ENCODE measurements at places on chromosomes 5 and 9.

DNA sequence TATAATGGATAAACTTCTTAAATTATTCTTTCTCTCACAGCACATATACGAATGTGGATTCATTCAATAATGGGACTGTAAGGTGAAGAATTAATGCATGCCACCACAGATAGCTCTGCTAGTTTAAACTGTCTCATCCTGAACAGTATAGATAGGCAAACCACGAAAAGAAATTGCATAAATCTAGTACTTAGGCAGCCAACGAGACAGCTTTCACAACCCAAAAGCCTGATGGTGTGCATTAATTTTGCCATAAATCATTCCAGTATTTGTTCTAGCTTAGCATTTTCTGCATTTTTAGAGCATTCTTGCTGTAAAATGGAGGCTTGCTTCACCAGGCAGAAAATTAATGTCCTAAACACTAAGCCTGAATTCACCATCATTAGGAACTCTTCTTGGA is 834.2 kb upstream of the DMAC1 start:
- no peak for DNase-seq

GRCh38 chr5:73450672-73451223 is 2.2 kb upstream of the FOXD1 start:
- no peak for DNase-seq

GRCh38 chr5:58543723-58544122 is 39.2 kb upstream of the RAB3C start:
- DNase-seq = no peak

DNA sequence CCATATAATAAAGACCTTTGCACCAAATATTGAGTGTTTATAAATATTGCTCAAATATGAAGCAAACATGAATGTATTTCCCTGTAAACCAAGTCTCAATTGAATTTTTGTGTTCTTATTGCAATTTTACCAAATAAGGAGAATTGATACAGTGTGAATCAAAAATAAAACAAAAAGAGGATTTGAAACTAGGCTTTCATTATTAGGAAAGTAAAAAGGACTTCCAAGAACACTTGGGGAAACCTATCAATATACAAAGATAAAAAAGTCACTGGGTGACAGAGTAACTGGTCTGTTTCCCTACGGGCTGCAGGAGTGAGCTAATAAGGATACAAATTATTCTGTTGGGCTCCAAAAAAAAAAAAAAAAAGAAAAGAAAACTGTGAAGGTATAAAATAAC is 44.8 kb upstream of the SNX2 start:
- DNase-seq = no peak

DNA sequence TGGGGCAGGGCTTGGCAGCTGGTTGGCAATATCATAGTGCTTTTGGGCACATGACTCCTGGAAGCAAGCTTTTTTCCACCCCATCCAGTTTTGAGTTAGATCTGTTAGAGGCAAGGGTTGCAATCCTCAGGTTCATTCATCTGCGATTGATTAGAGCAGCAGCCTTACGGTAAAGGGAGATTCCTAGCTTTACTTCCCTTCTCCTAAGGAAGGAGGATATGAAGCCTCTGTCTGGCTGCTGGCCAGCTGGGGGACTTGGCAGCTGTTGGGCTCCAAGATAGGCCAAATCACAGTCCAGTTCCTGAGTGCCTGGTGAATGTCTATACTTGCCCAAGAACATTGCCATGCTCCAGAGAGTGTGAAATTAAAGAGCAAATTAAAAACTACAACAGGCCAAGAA is 113.4 kb upstream of the CCNH start:
- DNase-seq = no peak

DNA sequence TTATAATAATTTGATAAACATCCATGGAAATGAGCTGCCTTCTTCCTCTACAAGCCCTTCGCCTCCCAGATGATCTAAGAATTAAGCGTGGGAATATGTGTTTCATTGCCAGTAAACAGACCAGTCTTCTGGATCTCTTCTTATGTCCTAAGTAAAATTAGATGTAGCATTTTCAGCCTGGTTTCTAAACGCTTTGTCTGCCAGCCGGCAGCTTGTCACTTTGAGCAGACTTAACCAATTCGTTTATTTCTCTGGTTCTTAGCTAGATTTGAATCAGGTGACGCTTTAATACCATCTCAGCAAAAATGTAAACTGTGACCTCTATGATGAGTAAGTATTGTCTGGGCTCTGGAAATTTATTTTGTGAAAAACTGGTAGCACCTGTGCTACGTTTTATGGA is 380.6 kb upstream of the NUDT12 start:
- DNase-seq = no peak

GRCh38 chr9:32741706-32742105 is 41.6 kb upstream of the TMEM215 start:
- no peak for DNase-seq

DNA sequence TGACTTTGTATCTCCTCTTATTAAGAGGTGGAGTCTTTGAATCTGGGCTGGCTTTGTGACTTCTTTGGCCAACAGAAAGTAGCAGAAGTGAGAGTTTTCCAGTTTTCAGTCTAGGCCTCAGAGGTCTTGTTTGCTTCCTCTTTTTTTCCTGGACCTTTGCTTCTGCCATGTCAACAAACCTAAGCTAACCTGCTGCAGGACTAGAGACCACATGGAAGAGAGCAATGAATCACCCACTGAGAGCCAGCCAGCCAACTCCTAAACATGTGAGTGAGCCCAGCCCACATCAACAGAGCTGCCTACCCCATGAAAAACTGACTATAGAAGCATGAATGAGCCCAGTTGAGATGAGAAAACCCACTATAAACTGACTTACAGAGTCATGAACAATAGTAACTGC is 29.9 kb downstream of the MRPL22 start:
- DNase-seq = peak; percentile 31

DNA sequence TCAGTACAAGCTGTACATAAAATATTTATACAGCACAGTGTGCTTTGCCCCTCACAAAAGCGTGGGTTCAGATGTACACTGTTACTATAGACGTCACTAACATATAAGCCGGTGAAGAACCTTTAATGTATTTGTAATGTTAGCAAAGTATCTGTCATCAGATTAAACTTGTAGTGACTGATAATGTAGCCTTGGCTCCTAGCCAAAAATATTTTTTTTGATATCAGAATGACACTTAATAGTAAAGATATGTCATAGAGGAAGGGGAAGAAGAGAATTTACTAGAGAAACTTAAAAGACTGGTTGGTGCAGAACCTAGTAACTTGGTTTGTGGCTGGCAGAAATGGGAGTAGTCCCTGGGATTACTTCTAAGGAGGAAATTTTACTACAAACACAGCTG is 258.7 kb upstream of the DMRT1 start:
- no peak for DNase-seq

- DNase-seq = no peak
These were observed 340.3 kb upstream of the NUDT12 start for GRCh38 chr5:103902893-103903292.

DNA sequence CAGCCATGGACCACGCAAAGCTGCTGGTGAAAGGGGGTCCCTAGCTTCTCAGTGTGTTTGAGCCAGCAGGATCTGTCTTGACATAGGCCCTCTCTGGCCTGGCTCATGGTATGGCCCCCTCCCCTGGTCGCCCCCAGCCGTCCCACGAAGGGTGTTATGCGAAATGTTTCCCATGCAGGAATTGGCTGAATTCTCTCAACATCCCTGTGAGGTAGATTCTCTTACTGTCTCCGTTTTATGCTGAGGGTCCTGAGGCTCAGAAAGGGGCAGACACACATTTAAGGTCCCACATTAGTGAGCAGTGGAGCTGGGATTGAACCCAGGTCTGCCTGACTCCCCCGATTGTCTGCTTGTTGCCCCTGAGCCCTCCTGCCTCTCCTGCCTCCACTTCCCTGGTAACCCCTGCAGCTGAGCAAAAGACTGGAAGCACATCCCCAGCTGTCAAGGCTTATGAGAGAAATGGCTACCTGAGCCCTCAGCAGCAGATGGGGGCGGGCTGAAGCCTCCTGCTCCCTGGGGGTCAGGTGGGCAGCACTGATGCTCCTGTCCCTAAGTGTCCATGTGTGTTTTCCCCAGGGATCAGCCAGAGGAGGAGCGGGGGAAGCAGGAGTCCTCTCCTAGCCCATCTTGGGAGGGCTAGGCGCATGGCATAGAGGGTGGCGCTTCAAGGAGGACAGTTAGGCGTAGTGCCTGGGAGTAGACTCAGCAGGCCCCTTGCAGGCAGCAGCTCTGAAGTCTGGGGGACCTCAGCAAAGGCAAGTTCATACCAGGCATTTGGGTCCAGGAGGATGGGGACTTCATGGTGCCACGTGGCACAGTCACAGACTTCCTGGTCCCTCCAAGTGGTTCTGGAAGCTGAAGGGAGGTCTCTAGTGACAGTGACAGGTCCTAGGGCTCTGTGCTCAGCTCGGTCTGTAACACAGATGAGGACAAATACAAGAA is 49.0 kb upstream of the GARNL3 start:
- no peak for DNase-seq

GRCh38 chr5:97000391-97000790 is 64.5 kb downstream of the LNPEP start:
- DNase-seq = no peak

DNA sequence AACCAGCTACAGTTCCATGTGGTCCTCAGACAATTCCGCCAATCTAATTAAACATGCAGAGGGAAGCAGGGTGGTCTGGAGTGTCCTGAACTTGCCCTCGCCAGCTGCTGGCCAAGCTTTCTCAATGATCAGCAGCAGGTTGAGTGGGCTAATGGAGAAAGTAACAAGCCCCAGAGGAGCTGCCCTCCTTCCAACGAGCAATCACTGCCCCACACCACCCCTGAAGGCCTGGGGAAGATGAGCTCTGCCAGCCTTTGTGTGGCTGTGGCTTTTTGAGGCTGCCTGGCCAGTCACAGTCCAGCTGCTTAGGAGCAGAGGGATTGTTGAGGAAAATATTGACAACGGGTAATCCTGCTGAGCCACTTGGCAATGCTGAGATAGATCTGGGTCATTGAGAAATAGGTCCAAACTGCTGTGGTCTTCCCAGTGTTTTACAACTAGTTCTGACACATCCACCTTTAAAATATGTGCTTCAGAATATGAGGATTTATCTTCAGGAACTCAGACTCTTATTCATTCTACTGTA is 107.3 kb downstream of the CD180 start:
- no peak for DNase-seq

DNA sequence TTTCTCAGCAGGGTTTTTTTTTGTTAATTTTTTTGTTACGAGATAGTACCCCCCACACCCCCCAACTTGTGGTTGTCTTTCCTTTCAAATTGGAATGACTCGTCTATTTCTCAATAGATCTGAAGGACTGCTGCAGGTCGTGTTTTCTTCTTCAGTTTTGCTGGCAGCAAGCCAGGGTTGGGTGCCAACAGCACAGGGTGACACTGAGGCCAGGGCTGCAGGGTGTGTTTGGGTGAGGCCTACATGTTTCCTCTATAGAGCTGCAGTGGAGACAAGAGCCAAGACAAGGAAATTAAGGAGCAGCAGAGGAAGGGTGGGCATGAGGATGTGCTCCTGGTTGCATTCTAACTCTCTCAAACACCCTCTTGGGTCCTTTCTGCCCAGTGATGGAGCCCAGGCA is 52.2 kb downstream of the NXNL2 start:
- no peak for DNase-seq

GRCh38 chr9:93357649-93358048 is 93.8 kb upstream of the FAM120A start:
- no peak for DNase-seq

DNA sequence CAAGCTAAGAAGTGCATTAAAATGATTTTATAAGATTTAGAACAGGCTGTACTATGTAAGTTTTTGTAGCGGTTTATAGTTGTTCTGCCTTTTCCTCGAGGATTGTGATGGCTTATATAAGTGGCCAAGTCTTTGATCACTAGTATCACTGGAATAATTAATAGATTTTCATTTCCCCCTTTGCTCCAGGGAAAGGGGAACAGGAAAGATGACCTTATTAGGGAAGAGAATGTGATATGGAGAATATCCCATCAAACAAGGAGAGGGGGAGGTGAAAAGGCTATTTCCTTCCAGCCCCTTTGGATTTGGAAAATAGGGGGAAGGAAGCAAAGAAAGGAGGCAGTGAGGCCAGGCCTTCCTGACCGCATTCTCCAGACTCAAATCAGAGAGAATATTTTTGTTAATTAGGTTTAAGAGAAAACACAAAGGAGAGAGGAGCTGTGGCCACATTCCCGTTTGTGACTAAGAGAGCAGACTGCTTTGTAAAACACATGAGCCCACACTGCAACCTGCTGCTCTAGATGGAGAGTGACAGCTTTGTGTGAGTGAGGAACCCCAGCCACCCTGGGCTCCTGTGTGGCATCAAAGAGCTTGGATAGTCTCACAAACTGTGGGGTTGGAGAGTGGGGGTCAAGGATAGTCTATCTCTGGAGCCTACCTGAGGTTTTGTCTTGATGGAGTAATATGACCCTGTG is 359.5 kb downstream of the DTWD2 start:
- no peak for DNase-seq

GRCh38 chr5:1963941-1964451 is 81.3 kb upstream of the IRX4 start:
- no peak for DNase-seq

- no peak for DNase-seq
These were observed 294.5 kb downstream of the ARHGAP26 start for GRCh38 chr5:143064676-143065075.

DNA sequence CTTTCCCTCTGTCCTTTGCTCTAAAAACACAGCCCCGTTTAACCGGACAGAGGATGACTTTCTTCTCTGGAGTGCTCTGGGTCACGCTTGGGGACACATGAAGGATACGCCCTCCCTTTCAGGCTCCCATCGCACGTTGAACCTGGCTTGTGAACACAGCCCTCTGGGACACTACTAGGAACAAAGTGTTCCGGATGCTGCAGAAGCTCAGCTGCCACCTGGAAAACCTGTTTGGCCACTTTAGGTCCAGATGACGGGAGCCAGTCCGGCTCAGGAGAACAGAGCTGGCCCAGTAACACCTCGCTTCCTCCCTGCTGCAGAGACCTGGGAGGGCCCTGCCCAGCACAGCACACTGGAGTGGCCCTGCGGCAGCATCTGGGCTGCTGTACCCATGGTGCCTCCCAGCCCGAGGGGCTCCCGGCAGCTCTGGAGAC is 60.1 kb downstream of the GADD45G start:
- no peak for DNase-seq

- no peak for DNase-seq
These were observed 41.2 kb downstream of the MOCS2 start for GRCh38 chr5:53068291-53068836.

- DNase-seq = peak; percentile 56
These were observed 42.2 kb upstream of the PDE8B start for GRCh38 chr5:77168161-77168878.

DNA sequence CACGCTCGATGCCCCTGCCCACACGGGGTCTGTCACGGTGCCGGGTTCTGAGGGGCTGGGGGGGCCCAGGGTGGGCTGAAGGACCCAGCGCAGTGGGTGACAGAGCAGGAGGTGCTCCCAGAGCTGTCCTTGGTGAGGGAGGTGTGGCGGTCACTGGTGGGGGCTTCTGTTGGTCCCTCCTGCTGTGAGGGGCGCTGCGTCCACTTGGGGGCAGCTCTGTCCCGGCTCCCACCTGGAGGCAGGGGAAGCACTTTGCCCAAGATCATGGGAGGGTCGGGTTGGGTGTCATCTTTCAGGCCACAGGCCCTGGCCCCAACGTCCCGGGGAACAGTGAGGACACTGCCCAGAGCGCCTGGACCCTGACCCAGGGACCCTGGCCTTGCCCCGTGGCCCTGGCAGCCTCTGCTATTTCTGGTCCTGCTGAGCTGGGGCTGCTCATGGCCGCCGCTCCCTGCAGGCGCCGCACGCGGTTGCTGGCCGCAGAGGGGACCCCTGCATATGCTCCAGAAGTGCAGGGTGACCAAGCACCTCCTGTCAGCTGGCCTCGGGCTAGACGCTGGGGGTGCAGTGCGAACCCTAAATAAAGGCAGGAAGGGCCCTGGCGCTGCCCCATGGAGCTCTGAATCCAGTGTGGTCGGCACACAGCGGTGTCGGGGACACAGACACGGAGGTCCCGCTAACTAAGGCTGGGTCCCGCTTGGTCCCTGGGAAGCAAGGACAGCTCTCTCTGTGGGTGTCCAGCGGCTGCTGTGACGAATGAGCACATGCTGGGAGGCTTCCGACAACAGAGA is 11.6 kb upstream of the RNU6ATAC start:
- no peak for DNase-seq

Data from brain microvascular endothelial cell (primary cell).